ENCODE measurements at places on chromosomes 5 and 9. TPM values are rescaled to one million over a fixed set of nuclear protein-coding genes. Genes with fewer than 3 reads are reported as not detected.

PROB1 gene
- polyA plus RNA-seq: 2.8 TPM

ADAMTS6 gene
- 1.7 TPM for polyA plus RNA-seq

SLC27A4 gene
- polyA plus RNA-seq: 24.6 TPM

MEIKIN gene
- polyA plus RNA-seq: not detected

LRRC19 gene
- polyA plus RNA-seq: 12.0 TPM

ZNG1E gene
- polyA plus RNA-seq: 84.3 TPM

BARHL1 gene
- 0.12 TPM for polyA plus RNA-seq

ACTBL2 gene
- polyA plus RNA-seq: not detected

CYSTM1 gene
- polyA plus RNA-seq: 72.0 TPM

BTNL3 gene
- not detected for polyA plus RNA-seq

GM2A gene
- polyA plus RNA-seq: 27.2 TPM

OLFML2A gene
- 25.1 TPM for polyA plus RNA-seq

IL13 gene
- not detected for polyA plus RNA-seq

TRPM6 gene
- polyA plus RNA-seq: 0.54 TPM

RMRP gene
- polyA plus RNA-seq: not detected

IGFBPL1 gene
- 1.7 TPM for polyA plus RNA-seq

UBTD2 gene
- 60.6 TPM for polyA plus RNA-seq

CBY3 gene
- polyA plus RNA-seq: 0.99 TPM

UNC5A gene
- polyA plus RNA-seq: 0.43 TPM

NUTM2F gene
- polyA plus RNA-seq: not detected

C5orf58 gene
- polyA plus RNA-seq: 0.22 TPM
